ENCODE measurements at places on chromosomes 4 and X.

DNA sequence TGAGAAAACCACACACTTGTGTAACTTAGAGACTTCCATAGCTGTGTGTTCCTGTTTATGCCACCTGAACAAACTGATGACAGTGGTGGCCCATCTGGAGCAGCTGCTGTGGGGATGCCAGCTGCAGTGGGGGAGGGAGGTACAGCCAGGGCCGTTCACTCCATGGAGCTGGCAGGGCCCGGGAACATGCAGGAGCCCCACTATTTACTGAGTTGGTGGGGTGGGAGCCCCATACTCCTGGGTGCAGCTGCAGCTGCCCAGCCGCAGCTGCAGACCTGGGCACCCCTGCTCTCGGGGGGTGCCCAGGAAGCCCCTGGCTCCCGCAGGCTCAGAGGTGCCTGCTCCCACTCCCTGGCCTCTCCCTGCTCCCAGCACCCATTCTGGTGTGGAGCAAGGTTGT lies 398.6 kb upstream of the RASGEF1B start:
- DNase-seq: no peak

GRCh38 chr4:99462875-99463464 lies 27.8 kb upstream of the ADH7 start:
- peak; percentile 13 for DNase-seq

- DNase-seq: peak; percentile 84
These were observed 44.6 kb downstream of the PALLD start for GRCh38 chr4:168541266-168541953.

DNA sequence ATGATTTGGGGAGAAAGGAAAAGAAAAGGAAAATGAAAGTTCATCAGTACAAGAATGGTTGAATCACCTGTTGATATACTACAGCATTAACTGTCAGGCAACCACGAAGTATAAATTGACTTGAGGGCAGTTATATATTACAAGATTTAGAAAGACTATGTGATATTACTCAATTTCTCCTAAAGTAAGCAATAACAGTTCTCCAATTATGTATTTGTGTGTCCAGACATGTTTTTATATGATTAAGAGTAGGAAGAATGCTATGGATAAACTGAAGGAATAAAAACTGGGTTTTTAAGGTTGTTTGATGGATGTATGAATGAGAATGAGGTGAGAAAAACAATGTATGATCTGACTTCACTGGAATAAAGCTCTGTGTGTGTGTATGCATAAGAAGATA lies 2234.4 kb downstream of the ARAP2 start:
- DNase-seq: no peak

GRCh38 chr4:44772340-44772739 lies 46.0 kb upstream of the GNPDA2 start:
- no peak for DNase-seq

- DNase-seq: no peak
These were observed 56.3 kb downstream of the DTHD1 start for GRCh38 chr4:36337665-36338185.

GRCh38 chrX:29947225-29947624 lies 268.1 kb upstream of the MAGEB2 start:
- no peak for DNase-seq

- no peak for DNase-seq
These were observed 118.8 kb downstream of the ZNF827 start for GRCh38 chr4:145819853-145820181.

DNA sequence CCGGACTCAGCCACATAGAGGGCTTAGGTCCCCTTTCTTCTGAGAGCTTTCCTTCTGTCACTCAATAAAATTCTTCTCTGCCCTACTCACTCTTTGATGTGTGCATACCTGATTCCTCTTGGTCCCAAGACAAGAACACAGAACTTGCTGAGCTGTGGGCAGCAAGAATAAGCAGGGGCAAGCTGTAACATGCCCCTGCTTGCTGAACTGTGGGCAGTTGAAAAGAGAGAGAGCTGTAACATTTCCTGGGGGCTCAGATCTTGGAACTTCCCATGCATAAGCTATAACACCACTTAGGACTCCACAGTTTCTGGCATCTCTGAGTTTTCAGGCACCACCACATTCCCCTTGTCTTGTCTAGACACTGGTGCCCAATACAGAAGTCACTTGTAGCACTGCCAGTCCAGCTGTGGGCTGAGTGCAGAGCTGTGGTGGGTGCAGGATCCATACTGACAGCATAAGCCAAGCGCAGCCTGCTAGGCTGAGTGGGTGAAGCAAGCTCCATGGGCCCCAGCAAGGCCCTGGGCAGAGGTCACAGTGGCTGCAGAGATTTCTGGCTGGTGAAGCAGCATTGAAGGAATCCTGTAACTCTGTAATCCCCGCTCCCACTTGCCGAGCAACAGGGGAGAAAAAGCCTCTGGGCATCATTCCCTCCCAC lies 241.2 kb downstream of the PCDH10 start:
- DNase-seq: no peak

DNA sequence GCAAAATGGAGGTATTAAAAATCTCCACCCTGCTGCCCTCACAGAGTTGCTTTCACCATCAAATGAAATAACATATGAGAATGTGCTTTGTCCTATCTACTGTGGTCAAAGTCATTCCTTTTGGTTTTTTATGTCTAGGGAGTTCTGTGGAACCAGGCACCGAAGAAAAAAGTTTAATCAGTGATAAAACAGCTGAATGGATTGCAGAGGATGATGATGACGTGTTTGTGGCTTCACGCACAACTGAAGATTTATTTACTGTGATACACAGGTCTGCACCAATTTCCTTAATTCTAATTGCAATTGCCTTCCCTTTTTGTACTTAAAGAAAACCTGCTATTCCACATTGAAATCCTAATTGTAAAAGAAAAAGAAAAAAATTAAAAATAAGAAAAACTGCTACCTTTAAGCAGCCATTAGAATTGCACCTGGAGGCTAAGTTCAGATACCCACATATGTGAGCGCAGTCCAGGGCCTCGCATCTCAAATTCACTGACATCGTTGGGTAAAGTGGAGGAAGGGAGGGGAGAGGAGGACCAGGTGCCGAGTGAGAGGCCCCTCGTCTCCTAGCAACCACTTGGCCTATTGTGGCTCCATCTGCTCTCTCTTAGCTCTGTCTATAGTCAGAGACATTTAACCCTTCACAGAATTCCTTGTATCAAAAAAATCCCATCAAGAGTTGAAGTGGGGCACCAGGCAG lies 10.5 kb upstream of the RTL5 start:
- no peak for DNase-seq

DNA sequence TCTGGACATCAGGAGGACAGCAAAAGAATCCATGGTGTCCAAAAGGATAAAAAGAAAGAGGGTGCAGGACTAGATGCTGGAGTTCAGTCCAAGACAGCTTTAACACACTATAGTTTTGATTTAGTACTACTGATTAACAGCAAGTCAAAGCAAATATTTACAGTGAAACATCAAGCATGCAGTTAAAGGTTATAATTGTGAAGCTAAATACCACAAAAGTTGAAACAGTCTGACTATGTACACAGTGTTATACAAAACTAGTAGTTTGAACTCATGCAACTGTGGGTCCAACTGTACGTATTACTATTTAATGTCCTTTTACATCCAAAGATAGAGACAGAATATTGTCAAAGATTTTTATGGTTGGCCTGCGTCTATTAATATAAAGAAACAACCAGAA lies 57.6 kb downstream of the CHIC2 start:
- DNase-seq: no peak

GRCh38 chr4:134708616-134709015 lies 507.0 kb upstream of the PABPC4L start:
- no peak for DNase-seq

DNA sequence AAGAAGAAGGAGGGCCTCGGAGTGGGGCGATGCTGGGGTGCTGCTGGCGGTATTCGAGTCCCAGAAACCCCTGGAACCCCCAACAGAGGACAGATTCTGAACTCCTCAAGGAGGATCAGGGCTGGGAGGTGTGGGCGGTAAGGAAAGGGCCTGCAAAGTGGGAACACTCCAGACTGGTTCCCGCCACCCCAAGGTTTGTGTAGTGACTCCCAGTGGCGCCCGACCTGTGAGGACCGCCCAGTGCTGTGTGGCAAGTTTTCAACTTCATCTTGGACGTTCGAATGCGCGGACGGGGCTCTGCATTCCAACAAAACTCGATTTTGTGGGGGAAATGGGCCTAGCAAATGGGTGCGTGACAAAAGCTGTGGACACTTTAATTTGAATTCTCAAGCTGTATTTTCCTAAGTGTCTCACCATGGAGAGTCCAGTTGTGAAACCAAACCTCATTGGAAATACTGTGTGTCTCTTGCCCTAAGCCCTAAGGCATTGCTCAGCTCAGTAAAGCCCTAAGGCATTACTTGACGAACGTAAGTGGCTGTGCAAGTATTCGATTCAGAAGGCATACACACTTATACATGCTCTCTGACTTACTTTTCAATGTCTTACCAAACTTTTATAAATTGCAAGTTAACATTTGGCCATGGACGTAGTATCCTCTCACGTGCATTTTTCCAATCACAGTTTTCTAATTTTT lies 27.4 kb upstream of the XAGE1B start:
- DNase-seq: no peak

- no peak for DNase-seq
These were observed 225.3 kb downstream of the PPP3CA start for GRCh38 chr4:101122019-101122418.

DNA sequence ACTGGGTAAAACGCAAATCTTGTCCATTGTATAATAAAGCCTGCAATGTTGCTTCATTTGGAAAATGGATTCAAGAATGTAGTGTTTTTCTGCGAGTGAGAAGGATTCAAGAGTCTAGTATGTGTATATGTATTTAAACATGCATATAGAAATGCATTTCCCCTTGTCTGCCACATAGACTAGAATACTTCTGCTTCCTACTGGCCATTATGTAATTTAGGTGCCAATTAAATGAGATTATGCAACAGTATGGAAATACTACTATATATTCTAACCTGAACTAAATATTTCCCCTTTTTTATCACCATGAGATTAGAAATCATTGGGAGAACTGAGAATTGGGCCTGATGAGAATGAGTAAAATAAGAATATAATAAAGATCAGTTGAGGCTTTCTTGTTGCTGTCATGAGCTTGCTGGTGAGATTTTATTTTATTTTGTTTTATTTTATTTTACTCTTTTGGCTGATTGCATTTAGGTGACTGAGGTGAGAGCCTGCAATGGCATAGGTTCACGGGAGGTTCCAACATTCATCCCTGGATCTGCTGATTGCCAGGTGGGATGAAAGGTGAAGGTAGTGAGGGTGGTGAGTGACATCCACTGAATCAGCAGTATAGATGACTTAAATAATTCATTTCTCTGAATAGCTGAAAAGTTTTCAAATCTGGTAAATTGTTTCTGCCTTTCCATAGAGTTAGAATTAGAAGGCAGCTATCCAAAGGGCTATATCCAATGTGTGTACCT lies 95.6 kb upstream of the SLC4A4 start:
- DNase-seq: no peak

GRCh38 chr4:70674731-70675130 lies 8.4 kb upstream of the JCHAIN start:
- DNase-seq: no peak

GRCh38 chr4:13851085-13851940 lies 223.8 kb upstream of the BOD1L1 start:
- no peak for DNase-seq

- DNase-seq: no peak
These were observed 124.9 kb downstream of the POU4F2 start for GRCh38 chr4:146763560-146763959.

DNA sequence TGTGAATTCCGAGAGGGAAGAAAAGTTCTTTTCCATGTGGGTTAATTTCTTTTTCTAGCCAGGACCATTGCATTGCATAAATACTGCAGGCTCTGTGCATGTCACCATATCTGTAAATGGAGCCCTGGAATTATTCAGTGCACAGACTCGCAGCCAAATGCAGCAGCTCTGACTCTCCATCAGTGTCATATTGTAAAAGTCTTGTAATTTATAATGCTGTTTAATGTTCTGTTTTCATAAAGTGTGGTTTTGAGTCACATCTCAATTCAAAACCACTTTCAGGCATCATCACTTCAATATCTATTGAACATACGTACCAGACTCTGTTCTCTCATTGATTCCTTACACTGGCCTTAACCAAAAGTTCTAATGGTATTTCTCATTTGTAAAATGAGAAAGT lies 193.9 kb upstream of the RPL34 start:
- DNase-seq: no peak

- no peak for DNase-seq
These were observed 29.1 kb upstream of the FGF2 start for GRCh38 chr4:122797405-122798094.

All from MG63 (cell line).